ENCODE measurements at places on chromosomes 1 and 21. TPM values are rescaled to one million over a fixed set of nuclear protein-coding genes. Genes with fewer than 3 reads are reported as not detected.

TMPRSS2 gene
- not detected for total RNA-seq

TRIM67 gene
- total RNA-seq = not detected

ERG gene
- not detected for total RNA-seq

LCE1B gene
- not detected for total RNA-seq

SLAMF9 gene
- total RNA-seq = not detected

OR14K1 gene
- total RNA-seq = not detected

KISS1 gene
- total RNA-seq = 7.6 TPM

SPRR3 gene
- not detected for total RNA-seq

OR2T29 gene
- not detected for total RNA-seq

CD1E gene
- not detected for total RNA-seq

PLEKHM2 gene
- 27.6 TPM for total RNA-seq

IL19 gene
- total RNA-seq = not detected

ELAPOR1 gene
- under 0.01 TPM for total RNA-seq

CR1L gene
- not detected for total RNA-seq

HPCA gene
- 0.15 TPM for total RNA-seq

ARTN gene
- total RNA-seq = 0.17 TPM

LAD1 gene
- total RNA-seq = not detected

FCRL3 gene
- not detected for total RNA-seq

LAMC1 gene
- total RNA-seq = 101 TPM

NUDT4B gene
- total RNA-seq = 11.0 TPM

SNX7 gene
- total RNA-seq = 18.4 TPM

RGS5 gene
- 1.0 TPM for total RNA-seq

TBX19 gene
- total RNA-seq = 0.34 TPM

BRINP3 gene
- total RNA-seq = not detected

KLF17 gene
- total RNA-seq = under 0.01 TPM

LENEP gene
- total RNA-seq = not detected

IVL gene
- not detected for total RNA-seq

All from bronchus fibroblast of lung (primary cell).